ELR (cell line): ENCODE measurements at places on chromosomes 5 and 9.
A peak's percentile ranks its signal among the peaks of the same experiment; 100 is the strongest.

GRCh38 chr5:132480042-132480441, 10.5 kb downstream of the IRF1 start:
- DNase-seq, result no peak

DNA sequence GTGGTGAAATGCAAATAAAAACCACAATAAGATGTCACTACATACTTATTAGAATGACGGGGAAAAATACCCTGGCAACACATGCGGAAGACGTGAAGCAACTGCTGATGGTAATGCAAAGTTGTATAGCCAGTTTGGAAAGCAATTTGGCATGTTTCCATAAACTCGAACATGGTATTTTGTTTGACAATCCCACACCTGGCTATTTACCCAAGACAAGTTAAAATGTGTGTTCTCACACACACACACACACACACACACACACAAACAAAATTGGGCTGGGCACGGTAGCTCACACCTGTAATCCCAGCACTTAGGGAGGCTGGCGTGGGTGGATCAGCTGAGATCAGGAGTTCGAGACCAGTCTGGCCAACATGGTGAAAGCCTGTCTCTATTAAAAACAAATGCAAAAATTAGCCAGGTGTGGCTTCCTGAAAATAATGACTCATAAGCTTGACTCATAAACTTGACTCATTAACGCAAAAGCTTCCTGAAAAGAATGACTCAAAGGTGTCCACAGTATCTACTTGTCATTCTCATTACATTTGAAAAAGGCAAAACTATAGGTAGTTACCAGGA, 456.5 kb downstream of the CDH18 start:
- DNase-seq, result peak; percentile 75

- DNase-seq, result no peak
Measured at GRCh38 chr5:123455095-123455494, 31.9 kb upstream of the CEP120 start.

DNA sequence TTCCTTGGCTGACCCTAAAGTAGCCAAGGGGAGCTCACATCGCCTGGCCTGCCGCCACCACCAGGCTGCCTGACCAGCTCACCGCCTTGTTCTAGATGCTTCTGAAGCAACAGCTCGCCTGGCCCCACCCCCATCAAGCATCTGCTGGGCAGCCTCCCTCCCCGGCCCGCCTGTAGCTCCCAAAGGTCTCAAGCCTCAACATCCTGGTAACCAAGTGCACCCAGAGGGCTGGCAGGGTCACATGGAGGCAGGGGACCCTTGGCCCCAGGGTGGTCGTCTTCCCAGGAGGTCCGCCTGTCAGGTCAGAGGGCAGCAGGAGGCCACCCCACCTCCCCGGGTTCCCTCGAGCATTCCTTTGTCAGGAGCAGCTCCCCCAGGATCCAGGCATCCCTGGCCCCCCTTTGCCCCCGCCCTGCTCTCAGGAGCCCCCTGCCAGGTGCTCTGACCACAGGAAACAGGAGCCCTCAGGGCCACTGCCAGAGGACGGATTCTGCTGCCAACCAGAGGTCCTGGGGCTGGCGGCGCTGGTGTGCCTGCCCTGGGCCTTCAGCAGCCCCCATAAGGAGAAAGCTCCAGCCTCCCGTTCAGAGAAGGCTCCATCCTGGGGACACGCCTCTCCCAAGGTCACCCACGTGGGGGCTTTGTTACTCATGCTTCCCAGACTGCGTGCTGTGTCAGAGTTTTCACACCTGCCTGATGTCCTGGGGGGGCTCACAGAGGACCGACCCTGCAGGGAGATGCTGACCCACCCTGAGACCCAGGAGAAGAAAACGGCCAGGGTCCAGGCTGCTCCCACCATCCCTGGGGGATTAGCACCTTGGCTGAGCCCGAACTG, 3.5 kb upstream of the LRRC14B start:
- peak; percentile 33 for DNase-seq

DNA sequence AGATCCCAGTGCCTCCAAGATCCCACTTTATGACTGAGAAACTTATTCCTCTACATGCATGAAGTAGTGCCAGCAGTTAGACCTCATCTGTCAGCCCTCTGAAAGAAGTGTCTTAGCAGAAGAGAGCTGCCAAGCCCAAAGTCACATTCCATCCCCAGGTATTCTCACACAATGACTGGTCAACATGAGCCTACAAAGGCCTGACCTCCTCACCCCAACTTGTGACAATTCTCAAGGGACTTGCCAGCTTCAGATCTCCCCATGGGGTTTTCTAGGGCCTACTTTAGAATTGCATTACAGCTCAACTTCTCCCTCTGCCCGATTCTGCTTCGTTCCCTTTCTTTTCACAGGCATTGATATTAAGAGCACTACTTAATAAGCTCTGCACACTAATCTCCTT, 393.8 kb upstream of the SLC30A5 start:
- no peak for DNase-seq

DNA sequence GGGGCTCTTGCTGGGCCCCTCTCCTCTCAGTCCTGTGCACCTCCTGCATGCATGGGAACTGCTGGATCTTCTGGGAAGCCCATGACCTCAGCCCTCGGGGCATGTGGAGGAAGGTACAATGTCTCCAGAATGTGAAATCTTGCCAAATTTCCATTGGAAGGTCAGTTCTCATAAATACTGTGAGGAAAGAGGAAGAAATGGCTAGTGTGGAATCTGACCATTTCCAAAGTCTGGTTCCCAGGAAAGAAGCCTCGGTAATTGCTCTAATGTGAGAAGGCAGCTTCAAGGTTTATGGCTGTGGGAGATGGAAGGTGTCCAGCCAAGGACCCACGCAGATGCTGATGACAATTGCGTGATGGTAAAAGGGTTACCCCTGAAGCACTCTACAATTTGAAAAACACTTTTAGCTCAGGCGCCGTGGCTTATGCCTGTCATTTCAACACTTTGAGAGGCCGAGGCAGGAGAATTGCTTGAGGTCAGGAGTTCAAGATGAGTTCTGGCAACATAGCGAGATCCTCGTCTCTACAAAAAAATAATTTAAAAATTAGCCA, 8.1 kb upstream of the IL17B start:
- DNase-seq, result peak; percentile 20

DNA sequence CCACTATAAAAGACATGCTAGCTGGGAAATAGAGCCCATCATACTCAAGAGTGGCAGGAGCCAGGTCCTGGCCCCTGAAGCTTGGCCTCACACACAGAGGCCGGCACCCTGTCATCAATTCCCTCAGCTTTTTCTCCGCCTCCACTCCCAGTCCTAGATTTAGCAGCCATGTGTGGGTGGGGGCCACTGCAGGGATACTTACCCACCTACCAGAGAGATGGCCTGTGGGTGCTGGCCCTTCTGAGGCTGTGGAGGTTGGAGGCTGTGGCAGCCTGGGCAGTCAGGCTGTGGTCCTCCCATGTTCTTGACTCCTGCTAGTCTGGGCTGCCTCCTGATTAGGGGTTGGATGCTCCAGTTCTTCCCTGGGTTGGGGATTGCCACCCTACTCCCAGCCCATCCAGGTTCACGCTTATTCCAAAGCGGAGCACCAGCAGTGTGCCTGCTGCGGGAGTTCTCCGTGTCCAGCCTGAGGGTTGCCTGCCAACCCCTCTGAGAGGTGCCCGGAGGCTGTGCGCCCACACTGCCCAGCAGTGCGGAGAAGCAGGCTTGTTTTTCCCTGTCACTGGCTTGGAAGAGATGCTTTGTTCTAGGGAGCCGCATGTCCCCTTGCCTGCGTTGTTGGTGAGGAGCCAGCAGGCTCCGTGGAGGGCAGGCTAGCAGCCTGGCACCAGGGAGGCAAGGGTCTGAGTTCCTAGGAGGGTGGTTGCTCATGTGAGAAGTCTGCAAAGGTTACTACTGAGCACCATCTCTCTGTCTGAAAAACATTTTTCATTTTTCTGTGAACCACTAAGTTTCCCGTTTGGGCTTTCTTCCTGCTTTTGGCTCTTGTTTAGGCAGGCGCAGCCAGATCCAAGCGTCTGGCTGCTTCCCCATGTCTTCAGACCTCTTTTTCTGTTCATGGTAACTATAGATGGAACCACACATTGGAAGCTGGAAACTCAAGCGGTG, 7.5 kb downstream of the SLC22A5 start:
- DNase-seq, result no peak

DNA sequence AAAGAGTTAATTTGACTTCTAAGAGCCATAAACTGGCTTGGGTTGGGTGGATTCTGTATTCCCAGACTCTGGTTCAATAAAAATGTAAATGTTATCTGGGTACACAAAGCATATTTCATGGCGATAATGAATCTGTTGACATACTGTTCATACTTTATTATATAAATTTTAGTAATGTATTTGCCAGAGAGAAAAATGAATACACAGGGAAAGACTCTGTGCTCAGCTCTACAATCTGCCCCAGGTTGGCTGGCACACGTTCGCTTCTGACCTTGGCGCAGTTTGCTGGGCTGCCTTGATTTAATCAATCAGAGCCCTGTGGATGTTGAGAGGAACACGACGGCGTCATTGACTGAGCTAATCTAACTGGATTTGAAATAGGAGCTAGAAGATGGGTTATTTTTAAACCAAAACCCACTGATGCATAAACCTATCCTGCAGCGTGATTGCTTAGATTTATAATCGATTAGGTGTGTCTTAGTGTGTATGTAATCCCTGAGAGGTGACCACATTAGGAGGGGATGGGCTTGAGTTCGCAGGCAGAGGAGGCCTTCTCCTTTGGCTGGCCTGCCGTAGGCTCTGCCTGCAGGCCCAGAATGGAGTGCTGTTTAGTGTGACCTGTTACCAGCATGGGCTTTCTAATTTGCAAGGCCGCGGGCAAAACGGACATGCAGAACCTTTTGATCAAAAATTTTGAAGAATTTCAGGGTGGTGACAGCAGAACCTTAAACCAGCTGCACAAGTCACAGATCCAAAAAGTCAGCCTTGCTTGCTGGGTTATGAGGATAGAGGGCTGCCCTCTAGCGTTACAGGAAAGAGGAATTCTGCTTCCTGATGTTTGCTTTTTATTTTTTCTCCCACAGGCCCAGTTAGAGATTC, 3.9 kb upstream of the ADCY2 start:
- DNase-seq, result no peak

DNA sequence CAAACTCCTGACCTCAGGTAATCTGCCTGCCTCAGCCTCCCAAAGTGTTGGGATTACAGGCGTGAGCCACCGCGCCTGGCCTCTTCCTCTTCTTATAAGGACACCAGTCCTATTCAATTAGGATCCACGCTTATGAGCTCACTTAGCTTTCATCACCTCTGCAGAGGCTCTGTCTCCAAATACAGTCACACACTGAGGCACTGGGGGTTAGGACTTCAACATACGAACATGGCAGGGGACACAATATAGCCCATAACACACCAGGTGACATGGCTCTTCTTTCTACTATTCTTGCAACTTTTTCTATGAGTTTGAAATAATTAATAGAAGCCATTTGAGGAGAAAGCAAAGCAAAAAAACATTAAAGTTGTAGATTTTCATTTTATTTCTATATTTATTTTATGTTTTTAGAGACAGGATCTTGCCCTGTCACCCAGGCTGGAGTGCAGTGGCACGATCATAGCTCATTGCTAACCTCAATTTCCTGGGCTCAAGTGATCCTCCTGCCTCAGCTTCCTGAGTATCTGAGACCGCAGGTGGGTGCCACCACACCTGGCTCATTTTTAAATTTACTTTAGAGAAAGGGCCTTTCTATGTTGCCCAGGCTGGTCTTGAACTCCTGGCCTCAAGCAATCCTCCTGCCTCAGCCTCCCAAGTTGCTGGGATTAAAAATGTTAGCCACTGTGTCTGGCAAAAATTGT, 6.0 kb upstream of the PRRT1B start:
- no peak for DNase-seq

DNA sequence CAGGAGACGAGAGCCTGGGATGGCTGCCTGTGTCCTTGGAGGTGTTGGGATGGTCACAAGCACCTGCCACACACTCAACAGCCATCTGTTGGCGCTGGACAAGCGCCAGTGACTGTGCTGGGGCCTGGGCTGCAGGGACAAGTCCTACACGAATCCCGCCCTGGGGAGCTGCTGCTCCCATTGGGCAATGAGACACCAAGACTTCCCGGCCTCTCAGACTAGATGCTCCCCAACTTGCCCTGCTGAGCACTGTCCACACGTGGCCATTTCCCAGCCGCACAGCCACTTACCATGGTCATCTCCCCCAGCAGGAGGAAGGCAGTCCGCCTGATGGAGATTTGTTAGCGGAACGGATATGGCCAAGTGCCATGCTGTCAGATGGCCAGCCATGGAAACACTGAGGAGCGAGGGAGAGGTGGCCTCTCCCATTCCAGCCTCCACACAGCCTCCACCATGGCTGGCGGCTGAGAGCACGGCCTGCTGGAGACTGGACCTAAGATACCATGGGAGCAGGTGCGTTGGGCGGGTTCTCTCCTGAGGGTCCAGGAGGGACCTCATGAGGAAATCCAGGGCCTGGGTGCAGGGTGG, 43.9 kb downstream of the PRRT1B start:
- no peak for DNase-seq

GRCh38 chr5:168978015-168978414, 322.9 kb downstream of the SLIT3 start:
- DNase-seq, result peak; percentile 11

- DNase-seq, result no peak
Measured at GRCh38 chr9:73893230-73893629, 603.9 kb upstream of the RORB start.

GRCh38 chr9:127059765-127060361, 62.6 kb downstream of the ANGPTL2 start:
- no peak for DNase-seq

GRCh38 chr5:7742241-7742656, 108.7 kb downstream of the CFAP90 start:
- DNase-seq, result peak; percentile 30

DNA sequence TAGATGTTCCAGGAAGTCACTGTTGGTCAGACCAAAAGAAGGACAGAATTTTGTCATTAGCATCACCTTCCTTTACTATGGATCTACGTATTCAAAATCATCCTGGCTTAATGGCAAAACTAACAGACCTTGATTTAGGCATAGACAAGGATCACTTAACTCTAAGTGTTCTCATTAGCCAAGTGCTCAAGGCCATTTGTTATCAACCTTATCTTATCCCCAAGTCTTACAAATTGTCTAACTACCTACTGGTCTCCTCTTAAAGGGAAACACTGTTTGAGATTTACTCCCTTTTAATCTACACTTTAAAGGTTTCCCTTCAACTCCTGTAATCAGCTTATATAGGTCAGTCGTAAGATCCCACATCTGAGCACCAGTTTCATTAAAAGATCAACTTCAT, 1197.5 kb upstream of the C9orf72 start:
- DNase-seq, result no peak

- no peak for DNase-seq
Measured at GRCh38 chr5:106801554-106801953, 869.2 kb downstream of the EFNA5 start.

GRCh38 chr9:24071716-24072115, 245.7 kb upstream of the ELAVL2 start:
- no peak for DNase-seq
